ENCODE measurements at places on chromosomes 2 and 18. TPM values are rescaled to one million over a fixed set of nuclear protein-coding genes. Genes with fewer than 3 reads are reported as not detected.
A peak's percentile ranks its signal among the peaks of the same experiment; 100 is the strongest.

- peak; percentile 15 for DNase-seq
Measured at GRCh38 chr2:239895116-239895515, 130.0 kb downstream of the NDUFA10 start.

DNA sequence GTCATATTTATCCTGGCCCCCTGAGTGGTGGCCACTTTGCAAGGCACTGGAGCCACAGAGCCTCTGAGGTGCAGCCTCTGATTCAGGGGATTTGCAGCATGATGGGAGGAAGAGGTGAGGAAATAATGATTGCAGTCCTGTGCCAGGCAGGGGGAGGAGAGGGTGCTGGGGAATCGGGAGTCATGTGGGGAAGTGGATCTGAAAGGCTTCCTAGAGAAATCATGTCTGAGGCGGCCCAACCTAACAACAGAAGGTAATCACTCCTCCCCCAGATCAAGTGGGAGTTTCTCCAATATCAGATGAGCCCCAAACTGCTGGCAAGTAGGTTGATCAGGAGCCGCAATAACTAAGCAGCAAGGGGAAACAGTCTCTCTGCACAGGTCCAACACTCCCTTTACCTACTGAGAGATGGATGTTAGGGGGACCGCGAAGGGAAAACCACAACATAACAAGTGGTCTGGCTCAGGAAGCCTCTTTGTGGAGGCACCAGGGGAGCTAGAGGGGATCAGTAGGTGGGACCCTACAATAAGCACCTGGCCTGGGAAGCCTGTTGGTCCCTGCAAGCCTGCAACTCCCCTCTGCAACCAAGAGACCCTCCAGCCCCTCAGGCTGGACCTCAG lies 71.8 kb upstream of the NPAS2 start:
- DNase-seq, result no peak

DNA sequence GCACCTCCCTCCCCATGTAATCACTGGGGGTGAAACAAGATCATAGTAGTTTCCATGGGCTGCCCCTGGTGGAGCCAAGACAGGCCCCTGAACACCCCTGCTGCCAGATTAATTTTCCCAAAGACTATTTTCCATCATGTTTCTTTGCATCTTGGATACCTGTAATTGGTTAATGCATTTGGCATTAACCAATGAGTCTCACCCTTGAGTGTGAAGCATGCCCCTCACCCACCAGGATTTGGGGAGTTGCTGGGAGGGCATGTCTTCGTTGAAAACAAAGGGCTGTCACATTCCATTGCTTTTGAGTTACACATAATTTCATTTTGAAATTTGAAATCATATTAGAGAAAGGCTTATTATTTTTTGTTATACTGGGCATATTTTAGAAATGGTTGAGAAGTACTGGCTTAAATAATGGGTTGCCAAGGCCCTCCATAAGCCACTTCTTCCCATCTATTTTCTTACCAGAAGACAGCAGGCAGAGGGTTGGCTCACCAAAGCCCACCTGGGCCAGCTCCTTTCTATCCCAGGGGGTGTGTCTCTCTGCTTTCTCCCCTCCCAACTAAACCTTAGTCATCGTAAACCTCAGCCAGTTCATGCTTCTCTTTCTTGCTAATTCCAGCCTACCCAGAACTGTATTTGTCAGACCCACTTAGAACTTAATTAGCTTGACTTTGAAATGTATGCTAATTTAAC lies 51.8 kb downstream of the ATIC start:
- DNase-seq, result no peak

DNA sequence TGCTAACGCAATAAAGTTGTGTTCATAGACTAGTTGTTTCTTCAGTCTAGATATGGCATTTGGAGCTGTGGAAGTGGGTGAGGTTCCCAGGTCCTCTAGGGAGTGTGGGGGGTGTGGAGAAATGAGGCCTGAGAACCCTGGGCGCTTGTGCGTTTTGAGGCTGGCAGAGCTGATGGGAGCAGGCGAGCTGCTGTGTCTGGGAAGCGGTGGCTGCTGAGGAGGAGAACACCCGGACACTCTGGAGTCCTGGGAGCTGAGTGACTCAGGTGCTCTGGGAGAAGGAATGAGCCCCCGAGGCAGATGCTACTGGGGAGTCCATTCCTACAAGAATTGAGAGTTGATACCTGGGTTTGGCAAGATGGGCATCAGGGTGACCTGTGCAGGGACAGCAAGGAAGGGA lies 67.5 kb downstream of the LPIN1 start:
- DNase-seq, result no peak

- peak; percentile 89 for DNase-seq
Measured at GRCh38 chr2:37832590-37833197, 92.4 kb upstream of the RMDN2 start.

GRCh38 chr2:47272031-47272864 lies 117.1 kb upstream of the STPG4 start:
- peak; percentile 84 for DNase-seq

Gene SLC8A1
- 958 TPM for total RNA-seq

Gene IHH
- not detected for total RNA-seq

Gene SIX2
- total RNA-seq, result 0.65 TPM

All from Right ventricle myocardium superior (tissue), 1 donor.